ENCODE measurements at places on chromosomes 11 and 22.

DNA sequence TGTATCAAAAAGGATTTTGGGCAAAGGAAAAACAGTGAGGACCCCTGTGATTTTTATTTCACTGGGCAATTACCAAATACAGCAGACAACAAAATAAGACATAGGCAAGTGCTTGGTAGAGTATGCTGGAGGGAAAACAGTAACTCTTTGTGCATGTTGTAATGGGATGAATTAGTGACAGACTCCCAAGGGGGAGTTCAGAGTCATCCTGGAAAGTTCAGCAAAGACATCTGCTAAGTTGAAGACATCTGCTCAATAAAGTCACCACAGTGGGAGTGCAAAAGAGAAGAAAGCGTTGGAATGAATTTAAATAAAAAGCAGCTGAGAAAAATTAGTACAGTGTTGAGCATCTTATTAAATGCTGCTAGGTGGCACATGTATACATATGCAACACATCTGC is 378.8 kb upstream of the ISX start:
- no peak for DNase-seq

DNA sequence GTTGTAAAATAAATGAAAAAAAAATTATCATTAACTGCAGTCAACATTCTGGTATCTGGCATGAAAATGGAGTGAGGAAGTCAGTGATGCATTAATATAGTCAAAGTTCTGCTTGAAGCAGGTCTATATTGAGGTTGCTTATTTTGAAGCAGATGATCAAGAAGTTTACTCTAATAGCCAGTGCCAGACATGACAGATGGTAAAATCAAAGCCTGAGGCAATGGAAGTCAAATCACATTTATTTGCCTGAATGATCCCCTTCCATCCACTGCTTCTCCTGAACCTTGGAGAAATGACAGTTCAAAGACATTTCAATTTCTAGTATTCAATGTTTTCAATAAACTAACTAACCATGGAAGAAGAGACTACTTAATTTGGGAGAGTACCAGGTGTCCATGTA is 430.0 kb downstream of the FAM181B start:
- no peak for DNase-seq

GRCh38 chr11:60923326-60923725 is 934 bp upstream of the TMEM132A start:
- no peak for DNase-seq

GRCh38 chr11:40958707-40959106 is 500.7 kb downstream of the LRRC4C start:
- DNase-seq = no peak

- DNase-seq = no peak
These were observed 93.6 kb downstream of the FEZ1 start for GRCh38 chr11:125402435-125402834.

DNA sequence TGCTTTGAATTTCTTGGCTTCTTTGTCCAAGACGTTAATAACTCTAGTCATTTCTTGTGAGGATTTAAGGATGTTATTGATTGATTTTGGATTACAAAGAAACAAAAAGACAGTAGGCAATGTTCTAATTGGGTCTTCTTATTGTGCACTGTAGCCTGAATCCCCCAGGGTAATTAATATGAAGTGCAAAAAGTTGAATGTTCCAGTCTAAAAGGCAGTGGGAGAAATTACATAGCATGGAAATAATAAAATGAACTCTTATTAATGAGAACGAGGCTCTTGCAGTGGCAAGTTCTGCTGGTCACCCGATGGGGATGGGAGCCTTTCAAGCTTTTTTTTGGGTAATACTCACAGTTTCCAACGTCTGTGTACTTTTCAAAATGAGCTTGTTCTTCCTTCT is 45.6 kb downstream of the UBASH3B start:
- DNase-seq = no peak

DNA sequence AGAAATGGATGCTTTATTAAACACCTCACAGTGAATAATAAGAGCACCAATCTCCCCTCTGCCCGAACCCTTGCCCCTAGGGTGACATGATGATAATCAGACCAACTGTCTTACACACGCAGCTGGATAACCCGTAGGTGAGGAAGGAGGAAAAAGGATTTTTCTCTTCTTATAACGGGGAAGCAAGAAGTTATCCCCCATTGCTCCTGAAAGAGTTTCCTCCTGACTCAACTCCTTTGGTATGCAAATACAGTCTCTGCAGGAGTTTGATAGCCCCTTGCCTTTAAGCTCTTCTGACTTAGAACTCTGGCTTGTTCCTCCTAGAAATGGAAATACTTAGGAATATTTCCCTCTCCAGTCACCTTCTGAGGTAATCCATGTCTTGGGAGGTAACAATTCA is 455.8 kb downstream of the TMEM135 start:
- DNase-seq = no peak

DNA sequence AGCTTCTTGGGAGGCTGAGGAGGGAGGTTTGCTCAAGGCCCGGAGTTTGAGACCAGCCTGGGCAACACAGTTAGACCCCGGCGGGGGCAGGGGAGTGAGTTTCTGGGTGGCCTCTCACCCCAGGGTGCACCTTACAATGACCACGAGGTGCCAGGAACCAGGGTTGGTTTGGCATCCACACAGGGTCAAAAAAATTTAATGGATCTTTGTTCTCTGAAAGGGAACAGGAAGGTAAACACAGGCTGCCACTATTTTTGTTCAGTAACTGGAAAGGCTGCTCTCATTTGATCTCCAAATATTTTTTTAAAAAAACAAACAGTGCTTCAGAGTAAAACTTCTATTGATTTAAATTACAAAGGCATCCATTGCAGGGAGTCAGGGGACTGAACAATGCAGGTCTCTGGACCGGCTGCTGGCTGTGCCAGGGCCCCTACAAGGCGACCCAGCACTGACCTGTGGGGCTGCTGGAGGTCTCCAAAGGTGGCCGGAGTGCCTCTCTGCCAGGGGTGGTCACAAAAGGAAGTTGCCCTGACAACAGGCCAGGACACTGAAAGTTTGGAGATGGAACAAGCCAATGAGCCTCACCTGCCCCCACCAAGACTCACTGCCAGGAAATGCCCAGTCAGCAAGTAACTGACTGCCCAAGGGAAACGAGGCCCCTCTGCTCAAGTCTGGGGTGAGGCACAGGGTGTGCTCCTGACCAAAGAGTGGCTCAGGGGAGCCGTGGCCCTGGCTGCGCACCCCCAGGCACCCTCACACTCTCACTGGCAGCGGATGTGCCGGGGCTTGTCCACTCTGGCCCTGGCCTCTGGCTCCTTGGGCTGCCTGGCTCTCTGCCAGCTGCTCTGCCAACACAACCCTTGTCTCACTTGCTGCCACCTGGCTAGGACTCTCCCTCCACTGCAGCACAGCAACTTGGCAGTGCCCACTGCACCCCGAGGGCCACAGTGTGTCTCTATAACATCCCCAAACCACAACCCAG is 51.8 kb downstream of the ARFGAP3 start:
- DNase-seq = no peak

GRCh38 chr11:71562120-71562519 is 3.2 kb upstream of the KRTAP5-10 start:
- no peak for DNase-seq

DNA sequence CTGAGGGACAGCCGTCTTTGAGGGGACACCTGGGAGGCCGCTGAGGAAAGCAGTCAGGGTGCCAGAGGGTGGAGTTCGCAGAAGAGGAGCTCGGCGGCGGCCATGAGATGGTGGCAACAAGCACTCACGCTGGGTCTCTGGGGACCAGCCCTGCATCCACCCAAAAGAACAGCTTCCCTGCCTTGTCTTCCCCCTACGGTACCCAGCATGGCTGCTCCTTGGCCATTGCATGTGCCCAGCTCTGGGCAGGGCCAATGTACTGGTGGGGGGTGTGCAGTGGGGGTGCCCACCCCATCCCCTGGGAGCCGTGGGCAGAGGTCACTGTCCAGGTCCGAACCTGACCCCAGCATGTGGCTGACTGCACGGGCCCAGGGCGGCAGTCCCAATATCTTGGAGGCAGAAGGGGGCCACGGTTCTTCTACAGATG is 42.3 kb downstream of the OSBPL5 start:
- DNase-seq = no peak

GRCh38 chr11:7844521-7844920 is 47.8 kb upstream of the OR5P2 start:
- no peak for DNase-seq

DNA sequence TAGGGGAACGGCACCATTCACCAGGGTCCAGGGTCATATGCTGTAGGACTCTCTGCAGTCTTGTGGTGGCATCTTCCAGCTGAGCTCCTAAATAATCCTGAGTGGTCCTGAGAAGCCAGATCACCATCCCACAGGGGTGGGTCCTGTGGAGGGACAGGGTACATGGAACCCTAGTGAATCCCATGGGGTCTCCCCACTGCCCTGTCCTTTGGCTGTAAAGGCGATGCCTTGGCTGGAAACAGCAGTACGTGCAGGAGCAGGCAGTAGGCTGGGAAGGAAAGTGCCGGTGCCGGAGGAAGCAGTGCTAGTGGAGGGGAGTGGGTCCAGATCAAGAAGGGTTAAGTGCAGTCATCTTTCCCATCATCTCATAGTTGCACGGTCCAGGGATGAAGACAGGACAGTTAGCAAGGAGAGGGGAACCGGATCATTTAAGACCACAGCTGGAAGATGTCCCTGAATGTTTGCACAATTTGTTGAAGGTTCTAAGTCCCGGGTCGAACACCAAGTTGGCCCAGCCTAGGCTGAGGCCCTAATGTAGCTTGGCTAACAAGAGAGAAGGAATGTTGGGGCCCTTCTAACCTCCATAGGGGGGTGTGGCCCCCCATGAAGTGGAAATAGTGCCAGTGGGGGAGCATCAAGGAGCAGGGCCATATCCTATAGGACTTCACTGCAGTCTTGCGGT is 18.1 kb downstream of the TSPAN32 start:
- no peak for DNase-seq

DNA sequence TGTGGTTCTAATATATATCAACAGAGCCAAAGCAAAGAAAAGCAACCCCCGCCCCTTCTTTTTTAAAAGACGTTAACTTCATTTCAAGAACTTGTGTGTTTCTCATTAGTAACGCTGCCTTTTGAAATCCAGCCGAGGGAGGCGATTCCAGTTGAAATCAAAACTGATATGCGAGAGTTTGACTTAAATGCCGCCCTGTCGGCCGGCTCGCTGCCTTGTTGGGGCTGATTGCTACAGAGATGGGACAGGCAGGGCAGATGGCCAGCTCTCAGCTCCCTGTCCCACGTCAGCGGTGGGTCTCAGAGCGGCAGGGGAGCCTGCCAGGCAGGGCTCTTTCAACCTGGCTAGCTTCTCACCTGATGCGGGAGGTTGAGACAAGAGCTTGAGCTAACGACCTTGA is 51.9 kb upstream of the ALX4 start:
- no peak for DNase-seq

DNA sequence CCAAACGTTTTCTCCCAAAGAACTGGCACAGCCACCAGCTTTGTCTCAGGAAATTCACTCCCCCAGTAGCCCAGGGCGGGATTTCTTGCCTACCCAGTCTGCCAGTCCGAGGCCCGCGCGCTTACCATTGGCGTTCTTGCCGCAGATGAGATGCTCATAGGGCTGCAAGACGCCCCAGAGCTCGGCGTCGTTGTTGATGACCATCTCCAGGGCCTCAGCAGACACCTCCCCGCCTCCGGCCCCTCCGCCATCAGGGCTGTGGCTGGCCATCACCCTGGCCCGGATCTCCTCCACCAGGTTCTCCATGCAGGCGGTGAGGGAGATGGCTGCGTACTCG is 1.3 kb downstream of the ABTB2 start:
- no peak for DNase-seq

DNA sequence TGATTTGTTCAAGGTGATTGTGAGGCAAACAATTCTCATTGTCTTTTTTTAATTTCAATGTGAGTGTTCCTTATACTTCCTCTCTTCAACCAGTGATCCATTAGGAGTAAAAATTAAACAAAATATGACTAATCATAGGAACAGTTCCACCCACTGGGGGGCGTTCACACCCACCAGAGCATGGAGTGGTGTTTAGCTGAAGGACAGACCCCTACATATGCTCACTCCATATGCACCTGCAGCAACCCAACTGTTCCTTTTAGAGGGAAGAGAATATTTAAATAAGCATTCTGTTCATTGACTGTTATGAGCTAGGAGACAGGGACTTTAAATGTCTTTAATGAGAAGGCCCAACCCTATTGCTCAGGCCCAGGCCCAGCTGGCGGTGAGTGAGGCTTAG is 78.7 kb upstream of the DRD2 start:
- no peak for DNase-seq

DNA sequence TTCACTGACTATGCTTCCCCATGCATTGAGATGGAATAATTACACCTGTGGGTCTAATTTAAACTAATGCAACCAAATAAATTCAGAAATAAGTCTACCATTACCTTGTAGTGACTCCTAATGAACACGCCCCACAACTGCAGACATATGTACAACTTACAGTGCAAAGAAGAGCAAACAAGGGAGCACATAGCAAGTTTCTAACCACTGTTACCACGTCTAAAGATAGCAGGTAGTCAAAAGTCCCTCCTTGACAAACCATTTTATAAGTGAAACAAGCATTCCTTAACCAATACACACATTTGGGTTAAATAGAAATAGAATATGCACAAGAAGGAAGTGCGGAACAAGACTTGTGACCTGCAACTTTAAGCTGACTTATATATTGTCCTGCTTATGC is 20.6 kb downstream of the PHF21A start:
- no peak for DNase-seq

- no peak for DNase-seq
These were observed 36.7 kb upstream of the TFIP11 start for GRCh38 chr22:26548984-26549383.

GRCh38 chr22:32810555-32811133 is 9.1 kb downstream of the TIMP3 start:
- DNase-seq = no peak

DNA sequence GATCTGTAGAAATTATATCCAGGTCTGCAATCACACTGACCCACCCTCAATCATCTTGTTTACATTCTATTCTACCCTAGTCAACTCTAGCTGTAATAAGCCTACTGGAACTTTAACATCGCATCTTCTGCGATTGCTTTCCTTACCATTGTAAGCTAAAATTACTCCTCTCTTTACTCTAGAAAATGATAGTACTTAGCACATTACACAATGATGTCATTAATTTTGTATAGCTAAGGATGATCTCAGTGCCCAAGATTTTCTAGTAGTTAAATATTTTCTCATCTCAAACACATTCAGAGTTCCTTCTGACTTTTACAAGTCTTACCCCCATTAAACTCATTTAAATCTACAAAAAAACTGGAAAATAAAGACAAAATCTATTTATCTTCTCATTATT is 39.6 kb upstream of the CTSC start:
- DNase-seq = no peak
